ENCODE measurements at places on chromosomes 1 and 21.

DNA sequence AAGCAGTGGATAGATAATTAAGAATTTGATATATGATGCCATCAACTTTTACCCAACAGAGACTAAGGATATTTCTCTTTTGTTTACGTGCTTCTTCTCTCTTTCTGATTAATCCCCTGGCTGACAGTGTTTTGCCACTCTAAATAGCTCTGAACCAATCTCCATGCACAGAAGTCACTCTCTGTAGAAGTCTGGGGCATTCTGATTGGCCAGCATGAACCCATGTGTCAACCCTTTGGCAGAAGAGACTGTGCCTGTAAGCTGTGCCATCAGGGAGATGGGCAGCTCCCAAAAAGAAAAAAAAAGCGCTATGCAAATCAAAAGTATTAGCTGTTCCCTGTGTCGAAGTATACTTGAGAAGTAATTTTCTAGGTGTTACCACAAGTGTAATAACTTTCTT lies 34.1 kb upstream of the NRIP1 start:
- no peak for DNase-seq

DNA sequence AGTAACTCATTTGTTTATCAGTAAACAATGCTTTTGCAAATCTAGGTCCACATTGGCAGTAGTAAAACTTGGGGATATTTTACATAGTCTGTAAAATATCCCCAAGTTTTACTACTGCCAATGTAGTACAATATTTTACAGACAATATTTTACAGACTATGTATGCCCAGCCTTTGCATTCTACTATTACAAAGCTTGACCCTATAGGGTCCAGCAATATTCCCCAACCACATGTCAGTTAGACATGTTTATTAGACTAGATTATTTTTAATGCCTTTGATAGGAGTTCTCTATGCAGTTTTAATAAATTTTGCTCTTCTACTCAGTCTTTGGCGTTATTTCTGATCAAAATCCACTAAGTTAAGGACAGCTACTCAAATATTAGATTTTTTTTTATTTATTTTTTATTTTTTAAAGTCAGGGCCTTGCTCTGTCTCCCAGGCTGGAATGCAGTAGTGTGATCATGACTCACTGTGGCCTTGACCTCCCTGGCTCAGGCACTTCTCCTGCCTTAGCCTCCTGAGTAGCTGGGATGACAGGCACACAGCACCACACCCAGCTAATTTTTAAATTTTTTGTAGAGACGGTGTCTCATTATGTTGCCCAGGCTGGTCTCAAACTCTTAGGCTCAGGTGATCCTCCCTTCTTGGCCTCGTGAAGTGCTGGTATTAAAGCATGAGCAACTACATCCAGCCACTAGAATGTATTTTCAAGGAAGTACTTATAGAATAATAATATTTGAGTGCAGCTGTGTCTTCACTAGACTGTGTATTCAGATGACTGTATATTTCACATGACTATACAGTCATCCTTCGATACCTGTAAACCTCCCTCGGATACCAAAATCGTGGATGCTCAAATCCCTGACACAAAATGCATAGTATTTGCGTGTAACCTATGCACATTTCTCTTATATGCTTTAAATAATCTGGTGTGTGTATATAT lies 19.8 kb downstream of the MIER1 start:
- peak; percentile 77 for DNase-seq

DNA sequence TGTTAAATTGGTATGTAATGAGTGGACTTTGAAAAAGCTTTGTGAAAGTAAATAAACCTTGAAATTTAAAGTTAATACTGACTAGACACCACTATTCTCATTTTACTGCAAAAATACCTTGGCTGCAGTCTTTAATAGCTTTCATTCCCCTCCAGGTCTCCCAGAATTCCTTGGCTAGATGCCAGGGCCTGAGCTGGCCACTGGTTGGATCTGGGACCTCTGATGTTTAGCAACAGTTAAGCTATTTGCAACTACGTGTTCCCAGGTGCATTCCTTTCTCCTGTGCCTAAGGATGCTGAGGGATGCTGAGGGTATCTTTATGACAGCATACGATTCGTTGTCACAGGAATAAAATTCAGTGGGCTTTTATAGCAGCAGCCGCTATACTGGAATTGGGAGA lies 938.7 kb downstream of the TTLL7 start:
- DNase-seq = no peak

DNA sequence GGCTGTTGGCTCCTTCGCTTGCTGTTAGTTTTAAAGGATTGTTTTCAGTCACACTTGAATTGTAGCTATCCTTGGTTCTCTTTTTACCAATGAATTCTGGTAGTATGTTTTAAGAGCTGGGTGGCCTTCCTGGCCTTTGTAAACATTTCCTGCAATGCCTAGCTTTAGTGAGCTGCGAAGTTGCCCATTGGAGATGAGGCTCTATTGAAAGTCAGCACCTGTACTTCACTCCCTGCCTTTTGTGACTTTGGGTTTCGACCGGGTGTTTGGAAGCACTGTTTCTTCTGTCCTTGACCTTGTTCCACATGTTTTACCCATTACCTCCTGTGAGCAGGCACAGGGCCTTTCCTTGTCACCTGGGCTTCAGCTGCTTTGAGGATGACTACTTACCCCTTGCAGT lies 64.7 kb downstream of the DYRK1A start:
- DNase-seq = no peak

GRCh38 chr1:234400773-234401172 lies 27.5 kb downstream of the COA6 start:
- DNase-seq = no peak

- DNase-seq = no peak
Observed at GRCh38 chr1:77504986-77505385, 177.5 kb downstream of the ZZZ3 start.

GRCh38 chr1:234649432-234650081 lies 39.6 kb upstream of the IRF2BP2 start:
- DNase-seq = no peak

- DNase-seq = no peak
Observed at GRCh38 chr1:52070704-52071103, 14.6 kb downstream of the BTF3L4 start.

DNA sequence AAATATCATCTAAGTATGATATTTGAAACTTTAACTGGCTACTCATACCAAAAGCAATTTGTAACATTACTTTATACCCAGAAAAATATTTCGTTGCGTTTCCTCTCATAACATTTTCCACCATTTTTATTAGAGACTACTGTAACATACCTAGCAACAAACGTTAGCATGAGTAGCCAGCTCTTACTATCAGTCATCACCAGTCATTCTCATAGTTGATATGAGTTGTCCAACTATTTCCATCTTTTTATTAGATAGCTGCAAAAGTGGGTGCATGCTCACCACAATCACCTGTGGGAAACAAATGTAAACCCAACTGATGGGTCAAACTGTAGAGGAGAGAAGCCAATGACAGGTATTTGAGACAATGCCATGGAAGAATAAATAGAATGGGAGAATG lies 114.6 kb downstream of the AKT3 start:
- no peak for DNase-seq

DNA sequence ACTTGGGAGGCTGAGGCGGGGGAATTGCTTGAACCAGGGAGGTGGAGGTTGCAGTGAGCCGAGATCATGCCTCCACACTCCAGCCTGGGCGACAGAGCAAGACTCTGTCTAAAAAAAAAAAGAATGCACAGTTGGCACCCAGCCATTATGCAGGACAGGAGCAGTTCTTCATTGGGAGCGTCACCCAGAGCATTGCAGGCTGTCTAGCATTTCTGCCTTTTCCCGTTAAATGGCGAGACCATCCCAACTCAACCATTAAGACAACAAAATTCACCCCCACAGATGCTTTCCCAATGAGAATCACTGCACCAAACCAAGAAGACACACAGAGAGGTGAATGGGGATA lies 105.8 kb downstream of the EDEM3 start:
- DNase-seq = no peak

- no peak for DNase-seq
Observed at GRCh38 chr1:12541274-12542137, 76.5 kb downstream of the DHRS3 start.

- no peak for DNase-seq
Observed at GRCh38 chr1:9245661-9246060, 11.1 kb downstream of the H6PD start.

- no peak for DNase-seq
Observed at GRCh38 chr21:38315122-38315521, 58.3 kb downstream of the KCNJ15 start.

- DNase-seq = no peak
Observed at GRCh38 chr1:225973158-225973557, 26.0 kb downstream of the SDE2 start.

- no peak for DNase-seq
Observed at GRCh38 chr1:229271448-229272159, 693 bp downstream of the RAB4A start.

GRCh38 chr1:113745425-113745824 lies 13.9 kb downstream of the PHTF1 start:
- no peak for DNase-seq

GRCh38 chr1:89763649-89763986 lies 57.2 kb upstream of the LRRC8D start:
- DNase-seq = no peak

- DNase-seq = no peak
Observed at GRCh38 chr1:174912264-174912663, 87.5 kb upstream of the CACYBP start.

DNA sequence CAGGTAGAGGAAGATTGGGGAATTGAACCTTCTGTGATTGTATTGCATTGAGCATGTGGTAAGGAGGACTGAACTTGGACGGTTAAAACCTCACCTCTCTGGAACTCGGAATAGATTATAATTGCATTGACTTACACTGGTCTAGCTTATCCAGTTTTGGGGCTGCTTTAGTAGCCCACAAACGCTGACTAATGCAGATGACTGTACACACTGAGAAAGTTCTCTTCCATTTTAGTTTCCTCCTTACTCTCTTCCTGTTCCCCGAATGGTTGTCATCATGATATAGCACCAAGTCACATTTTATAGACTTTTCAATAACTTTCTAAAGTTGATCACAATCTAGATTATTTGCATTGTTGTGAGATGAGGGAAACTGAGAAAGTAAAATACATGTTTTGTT lies 78.2 kb downstream of the NFIA start:
- peak; percentile 74 for DNase-seq
